ENCODE measurements at places on chromosomes 4 and X. TPM values are rescaled to one million over a fixed set of nuclear protein-coding genes. Genes with fewer than 3 reads are reported as not detected.
A peak's percentile ranks its signal among the peaks of the same experiment; 100 is the strongest.

DNA sequence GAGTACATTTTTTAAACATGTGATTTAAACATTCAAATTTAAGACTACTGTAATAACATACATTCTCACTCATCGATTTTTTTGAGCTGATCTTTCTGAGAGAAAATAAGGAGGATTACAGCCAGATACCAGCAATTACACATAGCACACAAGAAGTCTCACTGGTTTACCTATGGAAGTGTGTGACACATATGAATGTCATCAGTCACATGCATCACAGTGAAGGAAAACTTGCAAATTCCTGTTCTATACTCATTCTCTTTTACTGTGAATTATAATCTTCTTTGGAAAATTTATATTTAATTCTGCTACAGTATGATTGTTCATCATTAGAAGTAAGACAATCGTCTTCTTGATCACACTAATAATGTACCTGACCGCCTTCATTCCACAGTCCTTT lies 21.3 kb upstream of the BMP2K start:
- H3K4me3 ChIP-seq = no peak overlapping the region
- H3K36me3 ChIP-seq = no peaks in the 10 kb centered on the region
- no peak overlapping the region for H3K27ac ChIP-seq
- no peaks in the 10 kb centered on the region for H3K27me3 ChIP-seq

GRCh38 chrX:118847676-118848075 lies 24.1 kb downstream of the ZCCHC12 start:
- H3K27me3 ChIP-seq = no peaks in the 10 kb centered on the region
- H3K4me3 ChIP-seq = no peak overlapping the region
- DNase-seq = no peak

- DNase-seq = no peak
- H3K27me3 ChIP-seq = no peaks in the 10 kb centered on the region
- H3K27ac ChIP-seq = no peak overlapping the region
- H3K36me3 ChIP-seq = no peaks in the 10 kb centered on the region
- peak overlapping the region; percentile 56 for H3K4me3 ChIP-seq
- peaks cover 21% of the 10 kb centered on the region for H3K4me1 ChIP-seq
Observed at GRCh38 chrX:136146614-136147314, 569 bp upstream of the FHL1 start.

GRCh38 chr4:1567519-1567807 lies 116.7 kb downstream of the FAM53A start:
- H3K4me3 ChIP-seq = no peak overlapping the region
- no peaks in the 10 kb centered on the region for H3K27me3 ChIP-seq
- DNase-seq = no peak
- no peak overlapping the region for H3K27ac ChIP-seq
- H3K4me1 ChIP-seq = no peaks in the 10 kb centered on the region
- H3K36me3 ChIP-seq = no peaks in the 10 kb centered on the region

The BMX gene
- not detected for total RNA-seq

The LRRC66 gene
- 0.07 TPM for total RNA-seq

Data from CD8-positive, alpha-beta memory T cell (primary cell).